ENCODE measurements at places on chromosomes 13 and 19.

DNA sequence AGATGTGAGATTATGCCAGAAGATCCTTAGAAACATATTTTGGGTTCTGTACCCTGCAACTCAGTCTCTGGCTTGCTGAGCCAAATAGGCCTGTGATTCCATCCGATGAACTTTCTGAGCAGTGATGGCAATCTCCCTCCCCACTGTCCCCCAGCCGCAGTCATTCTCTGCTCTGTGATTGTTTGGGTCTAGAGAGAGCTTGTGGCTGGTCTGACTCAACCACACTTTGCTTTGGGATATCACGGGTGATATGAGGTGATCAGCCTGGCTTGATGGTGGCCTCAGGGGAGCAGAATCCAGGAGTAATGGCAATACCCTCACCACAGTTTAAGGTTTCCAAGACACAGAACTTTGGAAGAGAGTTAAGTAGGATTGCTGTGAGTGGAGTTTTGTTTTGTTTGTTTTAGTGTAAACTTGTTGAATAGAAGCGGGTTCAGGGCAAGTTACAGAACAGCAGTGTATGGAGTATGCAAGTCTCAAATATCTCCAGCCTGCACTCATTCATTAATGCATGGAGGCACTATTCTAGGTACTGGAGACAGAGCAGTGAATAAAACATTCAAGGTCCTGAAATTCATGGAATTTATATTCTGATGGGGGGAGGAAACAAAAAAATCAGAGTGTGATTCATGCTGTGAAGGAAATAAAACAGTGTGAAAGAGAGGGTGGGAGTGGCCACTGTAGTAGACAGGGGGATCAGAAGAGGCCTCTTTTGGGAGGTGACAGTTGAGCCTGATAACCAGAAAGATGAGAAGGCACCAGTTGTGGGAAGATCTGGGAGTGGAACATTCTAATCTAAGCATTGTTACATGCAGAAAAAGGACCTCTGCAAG, 5.3 kb downstream of the SAMD4B start:
- no peak for DNase-seq

DNA sequence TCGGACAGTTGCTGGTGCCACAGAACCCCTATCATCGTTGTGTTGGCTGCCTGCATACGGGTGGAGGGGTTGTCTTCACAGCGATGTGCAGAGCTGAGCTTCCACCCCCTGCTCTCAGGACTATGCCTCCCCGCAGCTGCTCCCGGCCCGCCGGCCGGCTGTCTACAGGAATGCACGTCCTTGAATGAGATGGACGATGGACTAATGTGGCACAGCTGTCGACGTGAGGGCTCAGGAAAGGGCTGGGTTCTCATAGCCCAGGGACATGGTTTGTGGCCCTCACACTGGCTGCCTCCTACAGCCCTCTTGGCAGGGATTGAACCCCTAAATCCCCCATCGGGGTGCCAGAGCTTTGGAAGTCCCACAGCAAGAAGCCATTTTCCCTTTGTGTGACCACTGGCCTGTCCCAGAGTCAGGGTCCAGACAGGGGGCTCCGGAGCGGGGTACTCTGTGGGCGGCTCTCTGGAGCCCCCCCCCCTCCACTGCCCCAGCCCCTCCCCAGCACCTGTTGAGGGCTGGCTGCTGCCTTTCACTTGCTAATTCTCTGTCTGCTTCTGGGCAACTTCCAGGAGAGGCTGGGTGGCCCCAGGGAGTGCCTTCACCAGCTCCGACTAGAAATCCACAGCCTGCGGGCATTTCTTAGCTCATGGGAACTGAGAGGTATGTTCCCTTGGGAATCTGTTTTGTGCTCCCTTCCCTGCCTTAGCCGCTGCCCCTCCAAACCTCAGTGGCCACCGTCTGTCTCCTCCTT, 40.2 kb downstream of the TSSK6 start:
- DNase-seq: no peak

- no peak for DNase-seq
These were observed 459.8 kb downstream of the FGF14 start for GRCh38 chr13:101942038-101942437.

- DNase-seq: no peak
These were observed 191.1 kb upstream of the GPR12 start for GRCh38 chr13:26951581-26952177.

- DNase-seq: peak; percentile 64
These were observed 555 bp downstream of the SAMD4B start for GRCh38 chr19:39342647-39343305.

DNA sequence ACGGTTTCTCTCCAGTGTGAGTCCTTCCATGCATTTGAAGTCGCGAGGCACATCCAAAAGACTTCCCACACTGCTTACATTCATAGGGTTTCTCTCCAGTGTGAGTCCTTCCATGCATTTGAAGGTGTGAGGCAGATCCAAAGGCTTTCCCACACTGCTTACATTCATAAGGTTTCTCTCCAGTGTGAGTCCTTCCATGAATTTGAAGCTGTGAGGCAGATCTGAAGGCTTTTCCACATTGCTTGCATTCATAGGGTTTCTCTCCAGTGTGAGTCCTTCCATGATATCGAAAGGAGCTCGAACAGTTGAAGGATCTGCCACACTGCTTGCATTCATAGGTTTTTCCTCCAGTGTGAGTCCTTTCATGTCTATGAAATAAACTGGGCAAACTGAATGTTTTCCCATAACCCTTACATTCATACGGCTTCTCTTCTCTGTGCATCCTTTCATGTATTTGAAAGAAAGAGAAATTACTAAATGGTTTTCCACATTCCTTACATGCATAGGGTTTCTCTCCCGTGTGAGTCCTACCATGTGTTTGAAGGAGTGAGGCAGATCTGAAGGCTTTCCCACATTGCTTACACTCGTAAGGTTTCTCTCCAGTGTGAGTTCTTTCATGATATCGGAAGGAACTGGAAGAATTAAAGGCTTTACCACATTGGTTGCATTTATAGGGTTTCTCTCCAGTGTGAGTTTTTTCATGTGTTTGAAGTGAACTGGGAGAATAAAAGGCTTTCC, 20.3 kb downstream of the ZNF433 start:
- no peak for DNase-seq

DNA sequence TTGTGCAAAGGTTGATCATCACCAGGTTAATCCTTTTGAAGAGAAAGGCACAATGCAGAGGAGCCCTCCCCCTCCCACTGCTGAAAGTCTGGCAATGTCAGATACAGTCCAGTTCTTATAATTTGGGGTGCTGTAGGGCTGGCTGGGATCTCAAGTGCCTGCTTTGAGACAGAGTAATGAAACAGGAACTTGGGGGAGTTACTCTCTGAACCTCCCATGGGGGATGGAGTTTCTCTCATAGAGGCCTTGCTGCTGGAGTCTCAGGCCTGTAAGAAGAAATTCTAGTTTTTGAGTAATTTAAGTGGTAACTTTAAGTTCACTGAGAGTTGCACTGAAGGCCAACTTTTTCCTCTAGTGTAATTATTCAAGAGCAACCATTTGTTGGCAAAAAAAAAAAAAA, 410.5 kb downstream of the KCNRG start:
- no peak for DNase-seq

GRCh38 chr19:28710278-28710677, 502.7 kb downstream of the UQCRFS1 start:
- no peak for DNase-seq

DNA sequence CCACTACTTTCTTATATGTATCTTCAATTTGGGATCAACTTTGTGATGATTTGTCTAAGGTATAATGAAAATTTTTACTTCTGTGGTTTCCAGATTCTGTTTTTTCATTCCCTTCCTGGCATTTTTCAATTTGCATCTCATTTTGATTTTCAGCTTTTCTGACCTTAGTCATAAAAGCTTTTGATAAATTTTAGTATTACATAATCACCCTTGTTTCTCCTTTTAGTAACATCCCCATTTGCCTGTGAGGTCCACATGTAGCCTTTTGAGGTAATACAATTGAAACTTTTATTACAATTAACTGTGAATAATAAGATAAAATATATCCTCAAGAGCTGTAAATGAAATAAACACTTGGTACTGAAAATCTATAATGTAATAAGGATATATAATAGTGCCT, 31.2 kb downstream of the LACC1 start:
- no peak for DNase-seq

GRCh38 chr13:52127378-52127777, 1.5 kb downstream of the NEK5 start:
- DNase-seq: no peak

GRCh38 chr13:97249093-97249795, 27.1 kb downstream of the MBNL2 start:
- DNase-seq: no peak

- DNase-seq: no peak
These were observed 3.4 kb upstream of the CTU1 start for GRCh38 chr19:51111606-51112005.

DNA sequence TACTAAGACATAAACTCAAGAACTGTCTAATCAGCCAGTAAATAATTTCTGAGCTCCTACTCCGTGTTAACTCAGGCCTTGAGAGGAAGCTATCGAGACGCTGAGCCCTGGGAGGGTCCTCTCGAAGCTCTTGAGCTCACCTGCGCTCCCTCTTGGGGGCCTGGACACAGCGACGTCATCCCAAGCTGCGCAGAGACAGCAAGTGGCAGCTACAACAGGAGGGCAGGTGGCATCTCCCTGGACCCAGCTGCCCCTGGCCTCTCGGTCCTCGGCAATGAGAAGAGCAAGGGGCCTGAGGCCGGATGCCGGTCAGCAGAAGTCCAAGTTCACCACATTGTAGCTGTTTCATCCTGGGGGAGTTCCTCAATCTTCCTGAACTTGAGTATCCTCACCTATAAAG, 30.5 kb upstream of the TUBGCP3 start:
- DNase-seq: no peak

DNA sequence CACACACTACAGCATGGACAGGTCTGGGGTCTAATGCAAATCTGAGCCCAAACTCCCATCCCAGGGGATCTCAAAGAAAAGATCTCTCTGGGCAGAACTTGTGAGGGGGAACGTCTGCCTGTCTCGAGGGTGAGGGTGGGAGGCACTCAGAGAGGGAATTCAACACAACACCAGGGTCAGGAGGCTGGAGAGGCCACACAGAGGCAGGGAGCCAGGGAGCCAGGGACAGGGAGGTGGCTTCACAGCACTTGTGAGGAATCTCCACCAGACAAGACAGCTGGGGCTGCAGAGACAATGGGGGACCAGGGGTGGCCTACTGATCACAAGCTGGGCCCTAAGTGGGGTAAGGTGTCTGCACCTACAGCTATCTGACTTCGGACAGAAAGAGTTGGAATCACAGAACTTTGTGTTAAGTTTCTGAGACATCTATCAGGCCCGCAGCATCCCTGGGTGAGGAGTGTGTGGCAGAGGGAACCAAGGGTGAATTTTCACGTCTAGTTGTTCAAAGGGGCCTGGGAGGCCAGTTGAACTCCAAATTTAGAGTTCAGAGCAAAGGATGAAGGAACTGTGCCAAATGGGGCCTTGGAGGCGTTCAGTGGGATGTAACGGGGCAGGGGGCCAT, 12.7 kb upstream of the AKAP8L start:
- no peak for DNase-seq

DNA sequence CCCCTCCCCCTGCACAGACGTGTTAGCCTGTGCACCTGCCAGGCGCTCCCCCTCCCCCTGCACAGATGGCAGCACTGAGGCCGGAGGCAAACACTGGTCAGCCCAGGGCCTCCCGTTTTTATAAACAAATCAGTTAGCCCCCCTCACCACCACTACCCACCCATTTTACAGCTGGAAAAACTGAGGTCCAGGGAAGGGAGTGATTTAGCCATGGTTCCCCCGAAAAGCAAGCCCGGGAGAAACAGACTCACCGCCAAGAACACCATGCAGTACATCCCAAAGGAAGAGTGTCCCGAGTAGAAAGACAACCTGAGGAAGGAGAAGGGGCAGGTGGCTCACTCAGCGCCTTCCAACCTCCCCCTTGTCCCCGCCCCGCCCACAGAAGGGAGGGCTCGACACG, 8.7 kb downstream of the PLPP2 start:
- DNase-seq: no peak

- no peak for DNase-seq
These were observed 350.1 kb downstream of the LIG4 start for GRCh38 chr13:107865318-107865575.

GRCh38 chr13:106377341-106377740, 158.1 kb downstream of the EFNB2 start:
- no peak for DNase-seq

GRCh38 chr13:110874508-110874960, 40.3 kb downstream of the ANKRD10 start:
- peak; percentile 79 for DNase-seq

DNA sequence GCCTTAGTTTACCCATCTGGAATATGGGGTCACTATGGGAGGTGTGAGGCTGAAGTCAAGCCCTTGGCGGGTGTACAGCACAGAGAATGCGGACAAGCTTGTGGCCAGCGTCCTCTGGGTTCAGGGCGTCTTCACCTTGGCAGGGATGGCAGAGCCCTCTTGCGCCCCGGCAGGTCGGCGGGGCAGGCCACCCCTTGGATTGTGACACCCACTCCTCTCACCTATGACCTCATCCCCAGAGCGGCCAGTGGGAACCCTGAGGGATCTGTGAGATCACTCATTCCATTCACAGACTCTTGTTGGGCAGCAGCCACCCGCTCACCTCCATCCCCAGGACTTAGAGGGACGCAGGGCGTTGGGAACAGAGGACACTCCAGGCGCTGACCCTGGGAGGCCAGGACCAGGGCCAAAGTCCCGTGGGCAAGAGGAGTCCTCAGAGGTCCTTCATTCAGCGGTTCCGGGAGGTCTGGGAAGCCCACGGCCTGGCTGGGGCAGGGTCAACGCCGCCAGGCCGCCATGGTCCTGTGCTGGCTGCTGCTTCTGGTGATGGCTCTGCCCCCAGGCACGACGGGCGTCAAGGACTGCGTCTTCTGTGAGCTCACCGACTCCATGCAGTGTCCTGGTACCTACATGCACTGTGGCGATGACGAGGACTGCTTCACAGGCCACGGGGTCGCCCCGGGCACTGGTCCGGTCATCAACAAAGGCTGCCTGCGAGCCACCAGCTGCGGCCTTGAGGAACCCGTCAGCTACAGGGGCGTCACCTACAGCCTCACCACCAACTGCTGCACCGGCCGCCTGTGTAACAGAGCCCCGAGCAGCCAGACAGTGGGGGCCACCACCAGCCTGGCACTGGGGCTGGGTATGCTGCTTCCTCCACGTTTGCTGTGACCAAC, at the start of gene SPACA4:
Gene SPACA4 (plus strand): TSS at position 280 of the 896 bp plus-strand sequence. CDS start 237 bp downstream, at position 517.
- no peak for DNase-seq

- DNase-seq: no peak
These were observed 43.2 kb upstream of the ERICH6B start for GRCh38 chr13:45658586-45659235.
